Lung (tissue), 17 donors: ENCODE measurements at places on chromosomes 2 and 18.

GRCh38 chr18:79133724-79134123 lies 64.5 kb downstream of the ATP9B start:
- DNase-seq, result peak; percentile 61

GRCh38 chr18:75132931-75133525 lies 75.9 kb downstream of the PTGR3 start:
- DNase-seq, result no peak

GRCh38 chr2:47043142-47043890 lies 111.8 kb downstream of the STPG4 start:
- peak; percentile 40 for DNase-seq

- no peak for DNase-seq
Observed at GRCh38 chr18:51137026-51137729, 60.3 kb downstream of the MEX3C start.

GRCh38 chr2:218396688-218397462 lies 2.8 kb upstream of the CTDSP1 start:
- DNase-seq, result peak; percentile 87

DNA sequence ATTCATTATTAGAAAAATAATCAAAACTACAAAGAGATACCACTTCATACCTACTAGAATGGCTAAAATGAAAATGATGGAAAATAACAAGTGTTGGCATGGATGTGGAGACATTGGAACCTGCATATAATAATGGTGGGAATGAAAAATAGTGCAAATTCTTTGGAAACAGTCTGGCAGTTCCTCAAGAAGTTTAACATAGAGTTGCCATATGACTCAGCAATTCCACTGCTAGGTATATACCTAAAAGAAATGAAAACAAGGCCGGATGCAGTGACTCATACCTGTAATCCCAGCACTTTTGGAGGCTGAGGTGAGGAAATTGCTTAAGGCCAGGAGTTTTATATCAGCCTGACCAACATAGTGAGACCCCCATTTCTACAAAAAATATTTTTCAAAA lies 41.6 kb upstream of the ACYP2 start:
- DNase-seq, result no peak

- peak; percentile 59 for DNase-seq
Observed at GRCh38 chr18:76757335-76757734, 65.0 kb upstream of the ZNF236 start.

- no peak for DNase-seq
Observed at GRCh38 chr2:215439404-215439803, 3.5 kb upstream of the FN1 start.

GRCh38 chr18:63088262-63088661 lies 231.3 kb downstream of the BCL2 start:
- DNase-seq, result no peak

DNA sequence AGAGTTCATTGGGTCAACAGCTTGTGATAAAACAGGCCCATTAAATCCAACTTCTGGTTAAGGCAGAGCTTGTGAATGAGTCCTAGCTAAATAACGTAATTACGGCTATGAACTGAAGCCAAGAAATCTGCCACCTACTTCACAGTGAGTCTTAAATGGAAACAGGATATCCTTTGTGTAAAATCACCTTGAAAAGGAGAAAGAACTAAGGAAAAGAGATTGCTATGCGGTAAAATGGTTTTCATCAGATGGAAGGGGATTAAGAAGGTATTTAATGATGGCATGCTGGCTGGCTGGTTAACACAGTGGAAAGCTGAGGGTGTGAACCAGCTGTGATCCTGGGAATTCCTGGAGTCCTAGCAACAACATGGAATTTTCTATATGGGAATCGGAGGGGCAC lies 156.6 kb downstream of the DOK6 start:
- DNase-seq, result peak; percentile 20

DNA sequence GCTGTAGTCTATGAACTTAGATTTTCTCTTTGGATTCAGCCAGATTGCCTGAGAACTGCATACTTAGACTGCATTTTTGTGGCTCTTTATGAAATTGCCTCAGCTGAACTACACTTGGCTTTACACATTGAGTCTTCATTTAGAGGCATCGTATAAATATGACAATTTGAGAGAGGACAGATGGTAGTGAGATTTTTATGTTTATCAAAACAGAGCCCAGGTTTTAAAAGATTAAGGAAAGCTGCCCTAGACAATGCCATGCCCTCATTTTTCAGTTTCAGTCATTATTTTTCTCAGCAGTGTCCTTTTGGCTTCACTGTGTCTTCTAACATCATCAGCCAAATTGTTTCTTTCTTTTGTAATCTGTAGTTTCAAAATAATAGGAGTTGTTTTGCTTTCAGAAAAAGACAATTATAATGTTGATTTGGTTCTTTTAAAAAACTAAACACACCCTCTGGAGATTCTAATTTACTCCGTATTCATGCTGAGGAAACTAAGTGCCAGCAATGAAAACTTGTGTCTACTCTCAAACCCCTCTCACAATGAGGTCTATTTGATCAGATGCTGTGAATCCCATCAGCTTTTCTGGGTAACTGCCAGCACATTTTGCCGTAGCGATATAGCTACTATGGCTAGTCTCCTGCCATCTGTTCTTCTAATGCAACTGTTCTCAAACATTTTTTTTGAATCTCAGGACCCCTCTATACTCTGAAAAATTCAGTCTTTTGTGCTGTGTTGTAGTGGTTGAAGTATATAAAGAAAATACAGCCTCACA lies 46.2 kb downstream of the TWSG1 start:
- DNase-seq, result peak; percentile 90

GRCh38 chr2:40228310-40228709 lies 223.6 kb downstream of the SLC8A1 start:
- DNase-seq, result no peak

DNA sequence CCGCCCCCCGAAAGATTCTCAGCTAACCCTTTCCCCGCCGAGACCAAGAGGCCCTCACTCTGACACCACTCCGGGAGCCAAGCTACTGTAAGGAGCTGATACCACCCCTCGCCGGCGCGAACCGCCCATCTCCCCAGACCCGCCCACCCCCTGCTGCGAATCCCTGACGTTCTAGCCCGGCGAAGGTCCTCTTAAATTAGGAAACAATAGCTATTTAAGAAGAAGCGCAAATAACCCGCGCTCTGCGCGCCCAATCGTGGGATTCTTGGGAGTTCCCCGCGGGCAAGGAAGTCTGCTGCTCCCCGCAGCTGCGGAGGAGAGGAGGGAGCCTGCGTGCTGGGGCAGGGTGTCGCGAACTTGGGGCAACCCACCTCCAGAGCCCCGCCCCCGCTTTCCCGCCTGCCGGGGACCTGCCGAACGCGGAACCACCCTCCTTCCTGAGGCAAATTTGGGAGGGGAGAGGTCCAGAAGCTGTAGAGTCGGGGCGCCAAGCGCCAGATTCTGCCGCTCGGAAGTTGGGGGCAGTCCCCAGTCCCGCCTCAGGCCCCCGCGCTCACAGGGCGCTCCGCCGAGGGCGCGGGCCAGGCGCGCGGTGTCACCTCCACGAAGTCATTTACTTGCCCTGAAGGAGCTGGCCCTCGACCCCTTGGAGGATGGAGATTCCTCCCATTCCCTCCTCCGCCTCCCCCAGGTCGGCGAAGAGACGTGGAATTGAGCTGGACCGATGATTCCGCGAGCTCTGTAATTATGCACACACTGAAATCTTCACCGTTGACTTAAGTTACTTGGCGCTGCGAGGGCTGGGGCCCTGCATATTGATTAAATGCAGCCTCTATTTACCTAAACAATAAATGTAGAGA lies 8.4 kb upstream of the SP9 start:
- peak; percentile 73 for DNase-seq

DNA sequence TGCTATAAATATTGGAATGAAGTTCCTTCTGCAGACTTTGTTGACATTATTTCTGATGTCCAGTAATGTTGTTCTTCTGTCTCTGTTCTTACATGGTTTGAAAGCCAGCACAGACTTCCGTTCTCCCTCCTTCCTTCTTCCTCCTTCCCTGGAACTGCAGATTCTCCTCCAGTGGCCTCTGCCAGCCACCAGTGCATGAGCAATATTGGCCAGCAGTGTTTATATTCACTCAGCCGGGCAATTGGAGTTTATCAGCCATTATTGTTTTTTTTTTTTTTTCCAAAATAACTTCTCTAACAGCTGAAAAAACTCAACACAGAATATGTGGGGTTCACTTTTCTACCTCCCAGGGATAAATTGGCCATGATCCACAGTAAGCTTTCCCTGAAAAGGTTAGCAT lies 86.8 kb downstream of the ADCYAP1 start:
- DNase-seq, result no peak

- DNase-seq, result no peak
Observed at GRCh38 chr2:10431797-10432196, 16.3 kb downstream of the ODC1 start.

- no peak for DNase-seq
Observed at GRCh38 chr2:605674-606608, 71.3 kb downstream of the TMEM18 start.

DNA sequence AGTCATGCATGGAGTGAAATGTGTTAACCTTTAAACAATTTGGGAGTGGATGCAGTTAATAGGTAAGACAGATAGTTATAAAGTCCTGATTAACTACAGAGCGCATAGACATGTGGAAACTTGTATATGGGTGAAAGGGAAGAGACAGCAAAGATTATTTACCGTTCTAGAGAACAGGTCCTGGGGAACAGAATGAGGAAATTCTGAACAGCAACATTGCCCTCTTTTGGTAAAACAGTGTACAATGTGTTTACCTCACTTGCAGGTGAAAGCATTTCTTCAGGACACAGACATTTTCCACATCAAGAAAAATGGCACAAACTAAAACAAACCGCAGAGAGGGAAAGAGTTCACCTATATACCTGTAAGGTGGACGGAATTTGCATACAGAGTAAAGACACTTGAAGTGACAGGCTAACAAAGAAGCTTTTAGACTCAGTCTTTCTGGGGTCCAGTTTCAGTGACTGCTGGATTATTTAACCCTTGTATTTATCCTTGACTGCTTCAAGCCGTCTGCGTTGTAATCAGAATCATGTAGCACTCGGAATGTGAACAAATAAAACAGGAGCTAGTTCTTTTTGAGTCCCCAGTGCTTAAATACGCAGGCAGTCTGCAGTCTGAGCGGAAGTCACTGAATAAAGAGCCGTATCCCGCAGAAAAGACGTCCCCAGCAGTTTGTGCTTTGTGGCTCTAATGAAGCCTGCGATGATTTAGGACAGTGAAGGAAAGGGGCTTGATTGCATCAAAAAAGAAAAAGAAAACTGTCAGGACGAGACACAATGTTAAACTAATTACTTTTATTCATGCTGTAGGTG lies 364.8 kb upstream of the GALNT5 start:
- peak; percentile 74 for DNase-seq

DNA sequence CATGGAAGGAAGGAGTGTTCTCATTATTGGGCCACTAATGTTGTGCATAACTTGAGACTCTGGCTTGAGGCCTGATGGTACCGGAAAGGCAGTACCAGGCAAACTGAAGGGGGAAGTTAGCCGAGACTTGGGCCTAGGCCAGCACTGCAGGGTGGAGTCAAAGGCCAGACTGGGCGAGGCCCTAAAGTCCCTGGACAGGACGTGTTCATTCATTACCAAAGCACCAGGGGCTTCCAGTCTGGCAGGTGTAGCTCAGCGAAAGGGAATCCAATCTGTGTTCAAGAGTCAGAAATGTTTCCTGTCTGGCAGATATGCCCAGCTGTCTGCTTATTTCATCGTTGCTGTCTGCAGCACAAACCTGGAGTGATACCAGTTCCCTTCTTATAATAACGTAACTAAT lies 4.7 kb upstream of the ITSN2 start:
- DNase-seq, result peak; percentile 61

- DNase-seq, result peak; percentile 68
Observed at GRCh38 chr2:111900859-111901258, 2.5 kb downstream of the MERTK start.

DNA sequence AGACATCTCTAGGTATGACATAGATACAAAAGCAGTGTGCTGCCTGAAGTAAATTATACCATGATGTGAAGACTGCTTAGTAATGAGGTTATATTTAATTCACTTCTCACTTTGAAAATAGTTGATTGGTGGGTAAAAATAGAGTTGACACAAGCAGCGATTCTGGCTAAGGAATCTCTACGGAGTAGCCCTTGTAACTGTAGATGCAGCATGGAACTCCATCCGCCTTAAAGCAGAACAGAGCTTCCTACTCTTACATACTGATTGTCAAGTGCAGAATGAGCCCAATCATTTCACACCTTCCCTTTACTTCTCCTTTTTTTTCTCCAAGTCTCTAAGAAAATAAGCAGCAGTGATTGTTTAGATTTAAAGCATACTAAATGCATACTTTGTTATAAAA lies 1594.6 kb upstream of the SLC39A10 start:
- no peak for DNase-seq

- no peak for DNase-seq
Observed at GRCh38 chr2:229945975-229946374, 23.7 kb downstream of the FBXO36 start.

- DNase-seq, result peak; percentile 67
Observed at GRCh38 chr18:55582325-55582724, 5.7 kb downstream of the TCF4 start.

DNA sequence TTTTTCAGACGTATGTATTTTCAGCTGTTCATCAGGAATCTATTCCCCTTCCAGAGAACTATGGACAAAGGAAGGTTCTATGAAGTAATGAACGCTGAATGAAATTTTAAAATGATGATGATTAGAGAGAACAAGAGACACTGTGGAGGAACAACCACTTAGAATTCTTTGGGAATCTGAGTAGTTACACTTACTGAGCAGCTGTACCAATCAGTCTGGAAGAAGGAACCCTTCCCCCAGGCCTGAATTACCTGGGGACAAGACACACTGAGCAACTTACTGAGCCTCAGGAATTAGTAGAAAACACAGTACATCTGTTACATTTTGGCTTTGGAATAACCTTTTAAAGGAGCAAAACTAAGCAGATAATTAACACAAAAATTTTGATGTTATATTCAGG lies 1.9 kb downstream of the MSTN start:
- DNase-seq, result no peak

- DNase-seq, result no peak
Observed at GRCh38 chr2:233211548-233211895, 40.0 kb upstream of the ATG16L1 start.

- DNase-seq, result peak; percentile 71
Observed at GRCh38 chr18:9437021-9437437, 38.3 kb upstream of the RALBP1 start.
